MCF 10A (cell line): ENCODE measurements at places on chromosomes 16 and 17. TPM values are rescaled to one million over a fixed set of nuclear protein-coding genes. Genes with fewer than 3 reads are reported as not detected.

GRCh38 chr16:4159726-4160125 is 43.5 kb upstream of the ADCY9 start:
- DNase-seq, result no peak
- H3K36me3 ChIP-seq, result no peaks in the 10 kb centered on the region
- no peak overlapping the region for H3K4me3 ChIP-seq

GRCh38 chr17:78127239-78127887 is 1.2 kb downstream of the TMC6 start:
- H3K4me1 ChIP-seq, result no peaks in the 10 kb centered on the region
- peaks cover 11% of the 10 kb centered on the region for H3K36me3 ChIP-seq
- no peak for DNase-seq

KRTAP3-3 gene
- not detected in 2 replicates for total RNA-seq

- H3K27ac ChIP-seq, result no peak overlapping the region
- no peaks in the 10 kb centered on the region for H3K4me1 ChIP-seq
- H3K27me3 ChIP-seq, result peaks cover 19% of the 10 kb centered on the region
- H3K36me3 ChIP-seq, result no peaks in the 10 kb centered on the region
These were observed 22.1 kb downstream of the HS3ST6 start for GRCh38 chr16:1895949-1896675.

MYO15A gene
- 0.20 and 1.1 TPM in 2 replicates for total RNA-seq

GRCh38 chr16:87229230-87230188 is 87.7 kb downstream of the C16orf95 start:
- DNase-seq, result no peak
- H3K27ac ChIP-seq, result no peak overlapping the region
- H3K27me3 ChIP-seq, result no peaks in the 10 kb centered on the region
- no peaks in the 10 kb centered on the region for H3K4me1 ChIP-seq

- no peak overlapping the region for H3K4me3 ChIP-seq
- no peak overlapping the region for H3K27ac ChIP-seq
- no peak for DNase-seq
- peaks cover 44% of the 10 kb centered on the region for H3K36me3 ChIP-seq
These were observed 7.1 kb downstream of the LITAFD start for GRCh38 chr16:8888951-8889892.
